ENCODE measurements at places on chromosomes 5 and 9.

DNA sequence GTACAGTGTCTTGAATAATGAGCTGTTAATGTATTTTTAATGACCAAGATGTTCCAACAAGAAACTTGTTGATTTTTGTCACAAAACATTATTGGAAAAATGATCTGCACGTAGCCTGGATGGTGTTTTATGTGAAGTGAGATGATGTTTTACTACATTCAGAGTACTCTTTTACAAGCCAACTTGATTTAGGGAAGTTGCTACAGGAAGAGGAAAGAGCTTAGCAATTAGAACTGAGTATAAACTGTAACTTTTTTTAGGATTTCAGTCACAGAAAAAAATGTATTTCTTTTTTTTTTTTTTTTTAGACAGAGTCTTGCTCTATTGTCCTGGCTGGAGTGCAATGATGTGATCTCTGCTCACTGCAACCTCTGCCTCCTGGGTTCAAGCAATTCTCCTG lies 113.6 kb upstream of the ADRA1B start:
- DNase-seq: no peak

DNA sequence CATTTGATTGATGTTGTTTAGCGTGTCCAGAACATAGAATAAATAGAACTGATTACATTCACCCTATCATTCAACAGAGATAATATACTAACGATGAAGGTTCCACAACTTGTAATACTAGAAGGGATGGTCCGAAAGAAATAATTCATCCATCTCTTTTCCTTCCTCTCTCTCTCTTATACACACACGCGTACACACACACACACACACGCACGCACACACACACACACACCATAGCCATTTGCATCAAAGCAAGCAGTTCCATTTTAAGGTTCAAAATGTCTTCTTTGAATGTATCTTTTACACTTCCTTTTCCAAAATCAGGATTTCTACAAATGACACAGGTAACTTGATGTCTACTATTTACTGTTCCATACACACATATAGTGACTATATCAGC lies 887 bp downstream of the GDA start:
- no peak for DNase-seq

GRCh38 chr5:28215091-28215490 lies 1176.7 kb upstream of the CDH9 start:
- DNase-seq: no peak

GRCh38 chr9:14961372-14962068 lies 51.3 kb upstream of the FREM1 start:
- DNase-seq: no peak

DNA sequence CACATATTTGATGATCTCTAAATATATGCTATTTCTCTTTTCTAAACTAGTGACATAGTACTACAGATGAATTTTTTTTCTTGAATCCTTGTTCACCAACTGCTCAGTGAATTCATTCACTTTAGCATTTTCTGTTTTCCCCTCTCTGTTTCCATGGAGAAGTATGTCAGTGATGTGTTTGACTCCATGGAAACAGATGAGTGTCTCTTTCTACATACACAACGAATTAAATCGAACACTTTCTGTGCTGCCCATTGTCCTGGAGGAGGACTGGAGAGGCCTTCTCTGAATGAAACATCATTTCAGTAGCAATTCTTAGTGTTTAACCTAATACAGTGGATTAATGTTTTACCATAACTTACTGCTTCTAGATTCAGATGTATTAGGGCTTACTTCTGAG lies 9.5 kb downstream of the INVS start:
- no peak for DNase-seq

GRCh38 chr5:1824903-1825841 lies 24.0 kb downstream of the NDUFS6 start:
- DNase-seq: no peak
